ENCODE measurements at places on chromosomes 16 and 17. TPM values are rescaled to one million over a fixed set of nuclear protein-coding genes. Genes with fewer than 3 reads are reported as not detected.

GRCh38 chr17:58504826-58505351 is 9.5 kb downstream of the MTMR4 start:
- DNase-seq = no peak

GRCh38 chr17:1197379-1197778 is 17.6 kb upstream of the ABR start:
- DNase-seq = no peak

DNA sequence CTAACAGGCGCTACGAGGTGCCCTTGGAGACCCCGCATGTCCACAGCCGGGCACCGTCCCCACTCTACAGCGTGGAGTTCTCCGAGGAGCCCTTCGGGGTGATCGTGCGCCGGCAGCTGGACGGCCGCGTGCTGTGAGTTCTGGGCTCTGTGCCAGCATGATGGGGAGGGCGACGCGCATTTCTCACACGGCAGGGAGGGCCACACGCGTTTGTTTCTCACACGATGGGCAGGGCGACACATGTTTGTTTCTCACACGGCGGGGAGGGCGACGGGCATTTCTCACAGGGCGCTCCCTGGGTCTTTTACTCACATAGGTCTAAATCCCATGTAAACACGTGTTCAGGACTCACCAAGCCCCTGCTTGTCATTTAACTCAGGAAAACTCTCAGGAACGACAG is 4.4 kb downstream of the GAA start:
- no peak for DNase-seq

DNA sequence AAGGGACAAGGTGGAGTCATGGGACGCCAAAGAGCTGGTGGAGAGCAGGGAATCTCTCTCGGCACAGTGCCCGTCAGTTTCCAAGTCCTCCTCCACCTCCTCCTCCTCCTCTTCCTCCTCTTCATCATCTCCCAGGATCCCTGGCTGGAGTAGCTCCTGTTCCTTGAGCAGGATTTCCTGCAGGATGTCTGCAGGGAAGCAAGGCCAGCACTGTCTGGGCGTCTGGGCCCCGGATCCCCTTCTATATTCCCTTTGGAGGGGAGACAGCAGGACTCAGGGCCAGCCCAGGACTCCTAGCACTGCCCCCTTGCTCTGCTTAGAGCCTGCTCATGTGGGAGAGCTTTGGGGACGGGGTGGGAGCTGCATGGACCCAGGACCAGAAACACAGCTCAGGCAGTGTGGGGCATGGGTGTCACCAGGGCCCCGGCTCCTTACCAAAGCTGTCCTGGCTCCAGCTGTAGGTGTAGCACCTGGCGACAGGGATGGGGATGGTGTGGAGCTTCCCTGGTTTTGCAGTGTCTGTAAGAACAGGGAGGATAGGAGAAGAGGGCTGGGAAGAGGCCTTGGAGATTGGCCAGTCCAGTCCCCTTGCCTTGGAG is 21.3 kb upstream of the PIK3R6 start:
- DNase-seq = no peak

DNA sequence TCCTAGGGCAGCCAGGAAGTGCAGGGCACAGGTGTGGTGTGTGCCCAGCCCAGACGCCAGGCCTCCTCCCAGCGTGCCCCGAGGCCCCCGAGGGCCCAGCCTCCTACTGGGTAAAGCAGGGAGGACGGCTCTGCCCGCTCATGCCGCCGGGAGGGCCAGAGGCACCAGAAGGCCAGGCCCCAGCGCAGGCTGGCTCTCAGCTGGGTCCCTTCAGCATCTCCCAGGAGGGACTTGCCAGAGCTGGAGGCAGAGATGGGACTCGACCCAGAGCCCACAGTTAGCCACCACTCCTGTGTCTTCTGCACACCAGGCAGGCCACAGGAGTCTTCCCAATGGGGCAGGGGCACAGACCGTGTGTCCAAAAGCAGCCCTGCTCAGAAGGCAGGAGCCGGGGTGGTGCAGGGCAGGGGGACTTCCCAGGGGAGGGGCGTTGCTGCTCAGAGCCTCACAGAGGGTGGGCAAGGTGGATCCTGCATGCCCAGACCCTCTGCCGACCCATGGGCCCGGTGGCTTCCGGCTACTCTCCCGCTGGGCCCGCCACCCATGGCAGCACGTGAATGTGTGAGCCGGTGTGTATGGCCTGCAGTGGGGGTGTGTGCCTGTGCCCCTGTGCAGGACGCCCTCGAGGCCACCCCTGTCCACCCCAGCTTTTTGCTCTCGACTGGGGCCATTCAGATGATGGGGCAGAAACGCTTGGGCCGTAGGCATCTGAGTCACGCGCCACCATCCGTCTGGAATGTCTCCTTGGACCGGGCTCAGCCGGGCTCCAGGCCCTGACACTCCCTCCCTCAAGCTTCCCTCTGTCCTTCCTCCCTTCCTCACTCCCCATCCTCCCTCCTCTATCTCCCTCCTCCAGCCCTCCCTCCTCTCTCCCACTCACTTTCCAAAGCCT is 5.7 kb upstream of the ZNF469 start:
- DNase-seq = no peak

GRCh38 chr17:2904135-2904534 is 107.9 kb downstream of the RAP1GAP2 start:
- peak; percentile 31 for DNase-seq

- DNase-seq = no peak
These were observed 24.2 kb downstream of the TOM1L2 start for GRCh38 chr17:17947966-17948365.

DNA sequence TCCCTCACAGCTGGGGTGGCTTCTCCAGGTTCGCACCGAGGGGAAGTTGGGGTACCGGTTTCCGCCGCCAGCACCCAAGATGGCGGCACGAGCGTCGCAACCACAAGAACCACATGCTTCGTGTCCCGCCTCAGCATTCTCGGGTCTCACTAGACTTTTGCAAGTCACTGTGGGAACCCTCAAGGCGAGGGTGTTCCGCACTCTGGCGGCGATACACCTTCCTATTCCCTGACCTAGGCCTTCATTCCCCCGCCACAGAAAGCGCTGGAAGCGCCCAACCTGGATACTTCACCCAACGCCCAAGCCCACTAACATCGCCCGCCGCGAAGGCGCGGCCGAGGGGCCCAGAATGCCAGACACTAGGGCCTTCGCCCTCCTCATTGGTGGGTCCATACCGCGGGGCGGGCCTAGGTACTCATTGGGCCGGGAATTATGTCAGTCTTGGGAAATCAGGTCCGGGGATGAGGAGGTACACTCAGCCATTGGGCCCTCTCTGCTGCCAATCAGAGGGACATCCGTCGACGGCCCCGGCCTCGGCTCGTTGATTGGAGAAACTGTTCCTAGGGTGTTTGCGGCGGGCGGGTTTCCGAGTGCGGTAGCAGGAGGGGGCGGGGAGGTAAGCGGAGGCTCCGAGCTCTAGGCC is at the start of gene NFE2L1:
NFE2L1 (plus strand) TSS at position 619 of the 643 bp plus-strand sequence. CDS start 2,760 bp downstream, outside the sequence.
- DNase-seq = peak; percentile 99

DNA sequence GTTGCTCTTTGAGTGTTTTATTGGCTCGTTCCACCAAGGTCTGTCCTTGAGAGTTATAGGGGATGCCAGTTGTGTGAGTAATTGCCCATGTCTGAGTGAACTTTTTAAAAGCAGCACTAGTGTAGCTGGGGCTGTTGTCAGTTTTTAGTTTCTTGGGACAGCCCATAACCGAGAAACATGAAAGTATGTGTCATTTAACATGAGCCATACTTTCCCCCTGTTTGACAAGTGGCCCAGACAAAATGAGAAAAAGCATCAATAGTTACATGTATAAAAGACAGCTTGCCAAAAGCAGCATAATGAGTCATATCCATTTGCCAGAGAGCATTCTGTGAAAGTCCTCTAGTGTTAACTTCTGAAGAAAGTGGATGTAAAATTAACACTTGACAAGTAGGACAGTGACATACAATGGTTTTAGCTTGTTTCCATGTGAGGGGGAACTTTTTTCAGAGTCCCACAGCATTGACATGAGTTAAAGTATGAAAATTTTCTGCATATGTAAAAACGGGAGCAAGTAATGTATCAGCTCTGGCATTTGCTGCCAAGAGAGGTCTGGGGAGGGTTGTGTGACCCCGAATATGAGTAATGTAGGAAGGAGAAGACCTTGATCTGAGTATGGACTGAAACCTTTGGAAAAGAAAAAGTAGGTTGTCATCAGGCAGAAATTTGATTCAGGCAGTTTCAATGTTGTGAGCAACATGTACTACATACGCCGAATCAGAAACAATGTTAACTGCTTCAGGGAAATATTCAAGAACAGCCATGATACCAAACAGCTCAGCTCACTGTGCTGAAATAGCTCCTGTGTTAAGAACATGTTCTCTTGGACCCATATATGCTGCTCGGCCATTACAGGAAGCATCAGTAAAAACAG is 56.8 kb upstream of the ARL4D start:
- DNase-seq = no peak

DNA sequence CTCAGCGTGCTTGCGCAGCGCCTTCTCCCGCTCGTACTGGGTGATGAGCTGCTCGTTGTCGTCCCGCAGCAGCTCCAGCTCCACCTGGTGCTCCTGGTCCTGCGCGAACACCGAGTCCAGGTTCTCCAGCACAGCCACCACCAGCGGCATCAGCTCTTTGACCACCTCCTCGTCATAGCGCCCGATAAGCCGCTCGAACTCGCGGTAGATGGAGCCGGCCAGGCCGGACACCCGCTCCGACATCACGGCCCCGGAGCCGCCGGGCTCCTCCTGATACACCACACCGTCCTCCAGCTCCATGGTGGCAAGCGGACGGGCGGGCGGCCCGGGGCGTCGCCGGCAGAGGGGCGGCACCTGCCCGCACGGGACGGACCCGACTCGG is 320 bp downstream of the SPAG9 start:
- DNase-seq = no peak

DNA sequence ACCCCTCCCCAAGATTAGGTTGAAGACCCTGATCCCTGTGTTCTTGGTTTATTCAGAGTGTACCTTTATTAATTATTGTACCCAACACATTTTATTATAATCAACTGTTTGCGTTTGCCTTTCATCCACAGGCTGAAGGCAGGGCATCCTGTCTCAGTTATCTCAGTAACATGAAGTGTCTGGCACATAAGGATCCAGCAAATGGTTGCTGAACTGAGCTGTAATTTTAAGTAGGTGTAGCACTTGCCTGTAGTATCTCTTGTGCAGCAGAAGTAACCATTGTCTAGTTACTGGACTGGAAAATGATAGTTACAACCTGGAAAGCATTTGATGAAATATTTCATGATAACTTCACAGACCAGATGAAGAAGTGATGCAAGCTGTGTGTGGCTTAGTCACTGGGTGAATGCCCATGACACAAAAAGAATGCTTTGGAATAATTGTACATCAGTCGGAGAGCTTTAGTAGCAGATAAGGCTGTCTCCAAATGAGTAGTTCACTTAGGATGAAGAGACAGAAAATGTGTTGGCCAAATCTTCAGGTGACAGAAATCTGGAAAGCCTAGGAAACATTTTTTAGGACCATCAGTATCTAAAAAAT is 56.6 kb downstream of the ESRP2 start:
- no peak for DNase-seq

- DNase-seq = no peak
These were observed 134.4 kb downstream of the SNX11 start for GRCh38 chr17:48241770-48242497.

- no peak for DNase-seq
These were observed 10.6 kb downstream of the CA10 start for GRCh38 chr17:52147872-52148271.

DNA sequence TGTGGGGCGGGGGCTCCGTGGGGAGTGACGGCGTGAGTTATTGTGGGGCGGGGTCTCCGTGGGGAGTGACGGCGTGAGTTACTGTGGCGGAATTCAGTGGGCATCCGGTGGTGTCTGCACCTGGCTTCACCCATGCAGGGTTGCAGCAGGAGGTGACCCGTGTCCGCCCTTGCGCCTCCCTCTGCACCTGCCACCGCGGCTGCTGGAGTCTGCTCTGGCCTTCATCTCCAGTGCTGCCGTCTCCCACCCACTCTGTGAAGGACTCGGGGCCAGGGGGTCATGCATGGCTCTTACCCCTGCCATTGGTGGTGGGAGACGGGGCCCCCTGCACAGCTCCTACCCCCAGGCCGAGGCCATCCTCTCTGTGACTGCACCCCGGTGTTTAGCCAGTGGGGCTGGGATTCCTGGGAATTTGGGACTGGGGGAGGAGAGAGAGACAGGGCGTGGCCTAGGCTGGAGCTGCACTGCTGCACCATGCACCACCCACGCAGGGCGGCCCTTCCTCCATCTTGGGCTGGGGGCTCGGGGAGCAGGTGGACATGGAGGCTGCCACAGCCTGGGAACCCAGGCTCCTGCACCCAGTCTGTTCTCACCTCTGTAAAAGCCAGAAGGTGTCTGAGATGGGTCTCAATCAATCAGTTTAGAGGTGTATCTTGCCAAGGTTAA is 1.3 kb upstream of the PABPN1L start:
- DNase-seq = no peak

DNA sequence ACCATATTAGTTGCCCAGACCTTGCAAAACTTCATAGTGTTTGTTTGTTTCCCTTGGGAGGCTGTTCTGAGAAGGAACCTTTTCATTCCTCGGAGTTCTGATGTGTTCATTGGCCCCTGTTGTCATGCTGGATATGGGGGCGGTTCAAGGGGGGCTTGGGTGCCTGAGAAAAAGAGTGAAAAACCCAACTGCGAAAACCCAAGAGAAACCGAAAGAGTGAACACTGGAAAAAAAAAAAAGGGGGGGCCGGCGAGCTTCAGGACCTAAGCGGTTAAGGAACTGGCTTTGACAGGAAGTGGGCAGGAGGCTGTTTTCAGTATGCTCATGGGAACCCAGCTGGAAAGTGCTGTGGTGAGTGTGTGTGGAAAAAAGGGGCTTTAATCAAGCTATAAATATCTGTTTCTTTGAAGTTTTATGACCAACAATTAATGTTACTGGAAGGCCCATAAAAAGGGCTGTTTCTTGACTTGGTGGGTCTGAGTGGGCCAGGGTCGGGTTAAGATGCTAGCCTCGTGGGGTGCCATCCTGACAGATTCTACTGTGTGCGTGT is 510.7 kb downstream of the MAF start:
- DNase-seq = peak; percentile 59

DNA sequence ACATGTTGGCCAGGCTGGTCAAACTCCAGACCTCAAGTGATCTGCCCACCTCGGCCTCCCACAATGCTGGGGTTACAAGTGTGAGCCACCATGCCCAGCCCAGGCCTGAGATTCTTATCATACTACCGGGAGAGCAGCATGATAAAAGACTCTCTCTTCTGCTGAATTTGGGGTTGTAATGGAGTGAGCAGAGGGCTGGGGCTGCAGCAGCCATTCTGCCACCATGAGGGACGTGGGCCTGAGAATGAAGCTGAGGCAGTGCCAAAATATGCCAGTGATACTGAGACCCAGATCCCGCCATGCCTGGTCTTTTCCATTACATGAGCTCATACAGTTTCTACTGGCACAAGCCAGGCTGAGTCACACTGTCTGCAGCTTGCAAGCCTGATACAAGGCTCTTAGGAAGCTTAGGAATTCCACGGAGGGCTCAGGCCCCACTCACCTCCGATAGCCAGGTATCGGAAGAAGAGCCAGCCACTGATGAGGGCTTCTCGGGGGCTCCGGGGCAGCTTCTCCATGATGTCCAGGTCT is 19.6 kb upstream of the P2RX1 start:
- no peak for DNase-seq

- DNase-seq = no peak
These were observed 28.6 kb downstream of the SLC38A8 start for GRCh38 chr16:84013787-84014569.

Gene GAST
- not detected for polyA plus RNA-seq

Gene MEIOB
- 1.3 TPM for polyA plus RNA-seq

Gene CCL23
- not detected for polyA plus RNA-seq

Gene USP6
- polyA plus RNA-seq = 3.3 TPM

Gene PIK3R5
- 1.0 TPM for polyA plus RNA-seq

Gene ATP6V0A1
- 59.0 TPM for polyA plus RNA-seq

Gene STX4
- 38.1 TPM for polyA plus RNA-seq

All from left renal pelvis (tissue), 4 donors.